ENCODE measurements at places on chromosomes 16 and 17.
A peak's percentile ranks its signal among the peaks of the same experiment; 100 is the strongest.

- DNase-seq: no peak
Measured at GRCh38 chr17:7853691-7854038, 1.2 kb upstream of the TMEM88 start.

DNA sequence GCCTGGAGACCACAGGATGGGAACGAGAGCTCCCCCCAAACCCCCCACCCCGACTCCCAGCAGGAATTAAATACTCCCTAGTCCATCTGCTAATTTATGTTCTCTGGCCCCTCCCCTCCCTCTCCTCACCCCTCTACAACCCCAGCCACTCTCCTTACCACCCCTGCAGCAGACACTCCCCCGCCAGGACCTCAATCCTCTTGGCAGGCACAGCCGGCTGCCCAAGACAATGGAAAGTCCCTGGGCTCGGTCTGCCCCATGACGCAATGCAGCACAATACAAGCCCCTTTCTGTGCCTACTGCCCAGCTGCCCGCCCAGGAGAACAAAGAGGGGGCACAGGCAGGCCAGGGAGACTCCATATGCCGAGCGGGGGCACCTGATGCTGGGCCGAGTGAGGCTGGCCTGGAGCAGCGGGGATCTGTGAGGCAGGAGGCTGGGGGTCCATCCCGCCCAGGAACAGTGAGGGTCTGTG is 30.3 kb upstream of the CDC42EP4 start:
- DNase-seq: no peak

GRCh38 chr17:43469145-43469544 is 14.6 kb upstream of the DHX8 start:
- DNase-seq: no peak

DNA sequence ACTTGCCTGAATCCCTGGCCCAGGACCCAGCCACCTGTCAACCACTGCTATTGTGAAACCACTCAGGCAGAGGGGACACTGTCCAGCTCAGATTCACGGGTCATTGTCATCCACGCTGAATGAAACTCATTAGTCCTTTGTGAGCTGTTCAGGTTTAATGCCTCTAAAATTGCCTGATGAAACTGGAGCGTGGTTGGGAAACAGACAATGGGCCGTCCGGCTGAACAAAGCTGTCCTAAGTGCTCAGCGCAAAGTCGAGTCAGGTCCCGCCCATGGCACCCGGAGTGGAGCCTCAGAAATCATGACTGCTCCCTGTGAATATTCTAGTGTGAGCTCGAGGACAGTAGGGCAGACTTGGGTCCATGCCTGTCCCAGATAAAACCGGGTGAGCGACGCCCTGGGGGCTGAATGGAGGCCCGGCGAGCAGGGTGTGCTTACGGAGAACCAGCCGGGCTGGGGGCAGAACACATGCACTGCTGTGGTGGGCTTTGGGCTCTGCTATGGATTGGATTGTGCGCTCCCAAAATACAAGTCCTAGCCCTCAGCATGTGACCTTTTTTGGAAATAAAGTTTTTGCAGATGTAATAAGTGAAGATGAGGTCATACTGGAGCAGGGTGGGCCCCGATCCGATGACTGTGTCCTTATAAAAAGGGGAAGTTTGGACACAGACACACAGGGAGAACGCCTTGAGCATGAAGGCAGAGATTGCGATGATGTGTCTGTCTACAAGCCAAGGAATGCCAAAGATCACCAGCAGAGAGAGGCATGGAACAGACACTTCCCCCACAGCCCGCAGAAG is 12.9 kb upstream of the CMIP start:
- no peak for DNase-seq

- DNase-seq: no peak
Measured at GRCh38 chr16:71562552-71562951, 14.3 kb downstream of the TAT start.

GRCh38 chr16:49625311-49626065 is 230.4 kb downstream of the ZNF423 start:
- no peak for DNase-seq

- no peak for DNase-seq
Measured at GRCh38 chr17:27256225-27257030, 37.5 kb upstream of the WSB1 start.

GRCh38 chr17:45127548-45128300 is 4.6 kb downstream of the PLCD3 start:
- no peak for DNase-seq

DNA sequence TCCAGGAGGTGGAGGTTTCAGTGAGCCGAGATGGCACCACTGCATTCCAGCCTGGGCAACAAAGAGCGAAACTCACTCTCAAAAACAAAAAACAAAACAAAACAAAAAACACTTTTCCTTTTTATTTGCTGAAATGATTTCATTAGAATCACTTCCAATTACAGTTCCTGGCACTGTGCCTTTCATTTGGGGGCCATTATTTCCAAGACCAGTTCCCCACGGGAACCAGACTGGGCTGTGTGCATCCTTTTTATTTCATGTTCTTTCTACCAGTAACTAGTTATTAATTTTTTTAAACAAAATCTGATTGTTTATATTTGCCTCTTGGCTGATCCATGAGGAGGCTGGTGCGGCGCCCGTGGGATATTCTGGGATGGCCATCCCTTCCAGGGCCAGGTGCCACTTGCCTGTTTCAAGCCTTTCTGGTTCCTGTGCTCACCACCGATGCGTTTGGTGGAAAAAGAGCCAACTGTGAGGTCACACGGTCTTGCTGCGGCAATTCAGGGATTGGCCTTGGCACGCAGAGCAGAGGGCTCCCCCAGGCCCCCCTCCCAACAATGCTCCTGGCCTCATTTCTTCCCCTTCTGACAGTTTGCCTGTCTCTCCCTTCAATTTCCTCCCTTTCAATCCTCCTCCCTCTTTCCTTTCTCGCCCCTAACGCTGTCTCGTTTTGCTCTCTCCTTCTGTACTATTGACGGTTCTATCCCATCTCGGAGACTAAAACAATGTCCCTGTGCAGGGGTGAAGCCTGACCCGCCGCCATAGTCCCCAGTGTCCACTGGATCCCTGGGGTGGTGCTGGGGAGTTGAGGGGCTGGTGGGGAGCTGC is 13.4 kb downstream of the UBALD1 start:
- no peak for DNase-seq

DNA sequence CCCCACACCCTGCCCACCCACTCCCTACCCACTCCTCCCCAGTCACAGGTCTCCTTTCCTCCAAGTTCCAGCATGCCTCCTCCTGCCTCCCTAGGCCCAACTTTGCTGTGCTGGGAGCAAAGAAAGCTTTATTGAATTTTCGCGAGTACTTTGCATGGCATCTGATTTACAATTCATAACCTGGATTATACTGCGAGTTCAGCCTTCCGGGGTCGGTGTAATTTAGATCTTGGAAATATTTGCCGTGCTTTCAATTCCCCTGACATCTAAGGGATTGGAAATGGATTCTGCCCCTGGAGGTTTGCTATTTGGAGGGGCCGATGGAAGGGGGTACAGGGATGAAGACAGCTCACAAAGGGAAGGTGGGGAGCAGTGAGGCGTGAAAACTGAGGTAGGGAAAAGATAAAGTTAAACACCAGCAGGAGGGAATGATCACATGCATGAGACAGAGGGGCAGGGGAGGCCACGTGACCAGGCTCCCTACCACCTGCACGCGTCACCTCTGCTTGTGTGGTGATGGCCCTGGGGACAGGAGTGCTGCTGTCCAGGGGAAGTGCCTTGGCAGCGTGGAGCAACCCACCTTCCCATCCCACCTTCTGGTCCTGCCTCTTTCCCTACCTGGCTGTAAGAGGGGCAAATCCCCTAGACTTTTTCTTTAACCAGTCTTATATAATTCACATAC is 132.3 kb upstream of the RPL38 start:
- DNase-seq: no peak

DNA sequence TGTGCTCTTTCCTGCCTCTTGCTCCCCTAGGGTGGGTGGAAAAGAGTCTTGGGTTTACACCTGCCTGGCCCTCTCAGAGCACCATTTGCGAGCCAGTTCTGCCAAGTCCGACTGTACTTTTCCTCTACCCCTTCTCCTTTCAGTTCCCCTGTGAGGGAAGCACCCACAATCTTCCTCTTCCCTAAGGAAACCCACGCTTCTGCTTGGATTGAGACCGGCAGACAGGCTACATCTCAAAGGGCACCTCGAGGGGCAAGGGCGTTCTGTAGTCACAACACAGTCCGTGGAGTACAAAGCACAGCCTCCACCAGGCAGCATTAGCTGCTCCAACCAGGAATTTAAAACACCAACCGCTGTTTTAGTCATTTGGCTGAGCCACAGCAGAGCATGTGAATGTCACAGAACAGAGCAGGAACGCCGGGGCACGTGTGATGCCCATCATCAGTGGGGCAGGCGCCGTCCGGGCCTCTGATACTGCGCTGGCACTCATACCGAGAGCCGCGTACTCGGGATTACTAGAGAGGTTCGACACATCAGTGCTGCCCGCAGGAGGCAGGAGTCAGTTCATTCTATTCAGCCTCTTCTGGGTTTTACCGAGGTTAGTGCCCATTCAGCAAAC is 13.7 kb upstream of the MNT start:
- no peak for DNase-seq

DNA sequence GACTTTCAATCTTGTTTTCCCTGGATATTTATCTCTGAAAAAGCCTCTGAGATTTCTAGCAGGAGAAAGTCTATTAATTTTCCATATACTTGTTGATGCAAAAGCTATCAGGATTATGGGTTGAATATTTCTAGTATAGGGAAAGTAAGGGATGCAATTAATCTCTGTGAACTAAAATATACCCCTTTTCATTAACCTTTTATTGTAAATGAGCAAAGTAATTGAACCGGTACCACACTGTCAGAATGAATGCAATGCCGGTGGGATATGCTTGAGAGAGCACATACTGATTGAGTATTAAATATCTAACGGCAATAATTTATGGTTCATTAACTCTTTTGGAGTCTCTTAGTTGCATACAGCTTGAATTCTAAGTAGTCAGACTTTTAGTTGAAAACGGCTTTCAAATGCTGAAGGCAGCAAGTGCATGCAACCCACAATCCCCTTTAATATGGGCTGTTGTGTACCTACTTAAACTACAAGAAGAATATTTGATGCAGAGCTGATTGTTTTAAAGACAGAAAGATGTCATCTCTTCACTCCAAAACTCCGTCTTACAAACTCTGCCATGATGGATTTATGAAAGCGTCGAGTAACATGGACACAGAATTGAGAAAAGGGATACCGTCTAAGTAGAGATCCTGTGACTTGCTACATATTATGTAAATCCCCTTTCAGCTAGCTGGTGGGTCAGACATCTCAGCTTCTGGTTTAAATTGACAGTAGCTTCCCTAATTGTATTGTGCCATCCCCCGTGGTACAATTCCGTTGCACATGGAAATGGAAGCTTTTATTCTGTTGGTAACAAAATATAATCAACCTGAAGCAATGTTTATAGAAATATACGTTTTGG is 141.3 kb upstream of the CDH8 start:
- no peak for DNase-seq

GRCh38 chr16:27576729-27577128 is 26.8 kb downstream of the KATNIP start:
- no peak for DNase-seq

DNA sequence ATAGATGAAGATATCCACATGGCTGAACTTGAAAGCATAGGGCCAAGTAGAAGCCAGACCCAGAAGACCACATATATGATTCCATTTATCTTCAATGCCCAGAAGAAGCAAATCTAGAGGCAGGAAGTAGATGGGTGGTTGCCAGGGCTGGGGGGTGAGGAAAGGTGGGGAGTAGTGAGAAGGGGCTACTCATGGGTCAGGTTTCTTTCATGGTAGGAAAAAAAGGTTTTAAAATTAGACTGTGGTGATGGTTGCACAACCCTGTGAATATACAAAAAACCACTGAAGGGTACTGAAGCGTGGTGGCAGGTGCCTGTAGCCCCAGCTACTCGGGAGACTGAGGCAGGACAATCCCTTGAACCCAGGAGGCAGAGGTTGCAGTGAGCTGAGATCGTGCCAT is 5.4 kb downstream of the CD2BP2 start:
- DNase-seq: no peak

DNA sequence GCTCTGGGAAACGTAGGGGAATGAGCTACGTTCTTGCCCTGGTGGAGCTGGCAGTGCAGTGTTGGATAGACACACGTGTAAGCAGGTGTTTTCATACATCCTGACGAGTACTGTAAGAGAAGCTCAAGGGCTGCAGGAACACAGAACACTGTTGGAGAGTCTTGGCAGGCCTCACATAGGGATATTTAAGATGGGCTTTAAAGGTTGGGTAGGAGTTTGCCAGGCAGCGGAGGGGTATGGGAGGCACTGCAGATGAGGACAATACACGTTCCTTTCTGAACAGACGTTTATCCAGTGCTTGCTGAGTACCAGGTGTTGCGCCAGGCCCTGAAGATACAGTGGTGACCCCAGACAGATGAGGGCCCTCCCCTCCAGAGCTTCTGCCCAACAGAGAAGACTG is 6.3 kb downstream of the KDM8 start:
- DNase-seq: no peak

DNA sequence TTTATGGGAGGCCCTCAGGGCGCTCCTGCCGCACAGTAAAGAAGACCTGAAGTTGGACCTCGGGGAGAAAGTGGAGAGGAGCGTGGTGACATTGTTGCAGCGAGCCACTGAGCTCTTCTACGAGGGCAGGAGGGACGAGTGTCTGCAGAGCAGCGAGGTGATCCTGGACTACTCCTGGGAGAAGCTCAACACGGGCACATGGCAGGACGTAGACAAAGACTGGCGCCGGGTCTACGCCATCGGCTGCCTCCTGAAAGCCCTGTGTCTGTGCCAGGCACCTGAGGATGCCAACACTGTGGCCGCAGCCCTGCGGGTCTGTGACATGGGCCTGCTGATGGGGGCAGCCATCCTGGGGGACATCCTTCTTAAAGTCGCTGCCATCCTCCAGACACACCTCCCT is 6.8 kb downstream of the KDM8 start:
- no peak for DNase-seq

GRCh38 chr16:8660841-8661301 is 13.5 kb upstream of the ABAT start:
- no peak for DNase-seq

DNA sequence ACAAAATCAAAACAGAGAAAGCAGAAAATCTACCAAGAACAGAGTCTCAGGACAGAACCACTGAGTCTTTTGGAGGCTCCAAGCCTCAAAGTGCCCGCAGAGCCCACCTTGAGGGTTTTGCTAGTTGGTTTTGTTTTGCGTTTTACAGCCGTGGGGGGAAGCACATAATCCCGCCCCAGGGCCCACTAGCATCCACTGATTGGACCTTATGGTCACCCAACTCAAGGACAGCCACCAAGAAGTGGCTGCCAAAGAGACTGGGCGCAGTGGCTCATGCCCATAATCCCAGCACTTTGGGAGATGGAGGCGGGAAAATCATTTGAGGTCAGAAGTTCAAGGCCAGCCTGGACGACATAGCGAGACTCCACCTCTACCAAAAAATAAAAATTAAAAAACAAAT is 9.9 kb downstream of the ALOX15B start:
- no peak for DNase-seq

GRCh38 chr16:23949630-23950290 is 114.0 kb downstream of the PRKCB start:
- peak; percentile 39 for DNase-seq
